ENCODE measurements at places on chromosomes 11 and 22.
A peak's percentile ranks its signal among the peaks of the same experiment; 100 is the strongest.

GRCh38 chr11:101215069-101215468 is 85.5 kb upstream of the PGR start:
- no peak for DNase-seq

- DNase-seq, result peak; percentile 39
These were observed 18.0 kb downstream of the MAPK1 start for GRCh38 chr22:21849489-21849888.

GRCh38 chr11:108221371-108221770 is 1.1 kb downstream of the NPAT start:
- DNase-seq, result peak; percentile 53

DNA sequence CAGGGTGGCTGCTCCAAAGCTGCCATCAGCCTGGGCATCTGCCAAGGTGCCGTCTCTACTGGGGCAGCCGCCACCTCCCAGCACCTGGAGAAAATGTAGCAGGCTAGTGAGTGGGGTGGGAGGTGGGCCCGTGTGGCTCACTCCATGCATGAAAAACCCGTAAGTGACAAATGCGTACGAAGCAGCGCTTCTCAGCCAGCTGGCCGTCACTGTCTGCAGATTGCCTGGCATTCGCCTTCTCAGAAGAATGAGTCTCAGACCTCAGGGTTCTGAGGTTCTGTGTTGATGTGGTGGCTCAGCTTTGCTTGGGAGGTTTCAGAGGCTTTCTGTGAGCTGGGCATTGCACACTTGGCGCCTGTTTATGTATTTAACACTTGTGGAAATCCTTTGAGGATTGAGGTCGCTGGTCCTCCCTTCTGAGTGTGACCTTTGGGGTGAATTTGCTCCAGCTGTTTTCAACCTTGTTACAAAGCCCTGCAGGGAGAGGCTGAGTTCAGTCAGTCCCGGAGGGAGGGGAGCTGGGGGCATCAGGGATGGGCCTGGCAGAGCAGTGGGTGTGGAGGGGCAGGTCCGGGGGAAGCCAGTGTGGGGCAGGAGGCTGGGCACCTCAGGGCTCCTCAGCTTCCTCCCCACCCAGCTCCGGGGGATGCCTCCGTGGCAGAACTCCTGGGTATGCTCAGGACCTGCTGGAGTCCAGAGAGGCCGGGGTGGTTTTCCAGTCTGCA is 977.0 kb downstream of the TBC1D22A start:
- DNase-seq, result no peak

DNA sequence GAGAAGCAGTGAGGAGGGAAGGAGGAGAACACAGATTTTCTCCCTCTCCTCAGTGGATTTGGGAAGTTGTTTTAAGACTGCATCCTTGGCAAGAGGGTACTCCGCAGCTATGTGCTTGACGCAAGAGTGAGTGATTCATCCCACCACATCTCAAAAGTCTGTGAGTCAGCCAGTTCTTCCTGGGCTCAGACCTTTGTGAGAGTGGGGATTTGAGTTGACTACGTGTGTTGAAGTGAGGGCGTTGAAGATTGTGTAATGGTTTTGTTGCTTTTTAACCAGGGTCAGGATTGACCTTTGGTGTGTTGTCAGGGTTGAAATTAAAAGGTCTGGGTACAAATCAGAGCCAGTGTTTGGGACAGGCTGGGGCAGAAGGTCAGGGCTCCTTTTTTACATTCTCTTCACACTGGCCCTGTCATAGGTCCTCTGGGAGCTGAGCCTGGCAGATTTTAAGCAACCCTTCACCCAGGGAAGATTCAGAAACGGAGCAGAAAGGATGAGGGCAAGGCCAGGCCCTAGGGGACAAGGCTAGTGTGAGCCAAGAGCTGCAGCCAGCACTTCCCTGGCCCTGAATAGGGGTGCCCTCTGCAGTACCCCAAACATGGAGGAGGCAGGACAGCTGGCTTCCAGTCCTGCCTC is 4.2 kb upstream of the C11orf86 start:
- DNase-seq, result peak; percentile 100

DNA sequence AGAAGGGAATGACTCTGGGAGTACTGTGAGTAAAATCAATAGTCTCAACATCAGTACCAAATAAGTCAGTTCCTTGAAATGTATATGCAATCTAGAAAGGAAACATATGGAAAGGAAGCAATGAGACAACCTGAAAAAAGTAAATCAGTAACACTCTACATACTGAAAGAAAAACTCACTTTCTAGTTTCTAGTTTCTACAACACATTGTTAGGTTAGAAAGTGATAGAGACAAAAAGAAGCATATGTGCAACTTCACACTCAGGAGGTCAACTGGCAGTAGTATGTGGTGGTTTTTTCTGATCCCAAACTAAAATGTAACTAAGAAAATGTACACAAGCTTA is 156.5 kb upstream of the SOX6 start:
- DNase-seq, result no peak

DNA sequence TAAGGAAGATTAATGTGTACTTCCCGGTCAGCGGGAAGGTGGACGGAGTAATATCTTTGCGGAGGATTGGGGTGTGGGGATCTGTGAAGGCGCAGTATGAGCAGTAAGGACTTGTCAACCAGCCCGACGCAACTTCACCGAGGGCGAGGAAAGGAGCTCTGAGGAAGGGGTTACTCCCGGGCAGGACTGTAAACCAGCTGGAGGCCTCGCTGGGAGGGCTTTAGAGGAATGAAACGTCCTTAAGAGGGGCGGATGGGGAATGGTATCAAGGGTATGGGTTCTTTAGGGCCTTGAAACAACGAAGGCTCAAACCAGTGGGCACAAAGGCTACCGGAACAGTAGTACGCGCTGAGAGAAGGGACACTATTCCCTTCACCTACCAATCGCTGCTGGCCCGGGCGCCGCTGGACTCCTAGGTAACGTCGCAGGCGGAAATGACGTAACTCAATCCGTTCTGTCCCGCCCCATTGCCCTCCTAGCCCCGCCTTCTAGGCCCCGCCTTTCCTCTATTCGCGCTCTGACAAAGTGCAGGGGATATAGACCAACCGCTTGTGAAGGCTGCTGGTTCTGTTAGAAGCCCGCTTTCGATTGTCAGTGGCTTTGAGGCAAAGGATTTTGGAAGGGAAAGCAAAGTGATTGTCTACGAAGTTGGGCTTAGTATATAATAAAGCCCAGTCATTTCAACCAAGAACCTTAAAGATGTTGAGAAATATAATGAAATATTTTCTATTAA is at the start of gene C11orf65:
Gene C11orf65 (minus strand): TSS at position 439 of the 733 bp plus-strand sequence. CDS start 5,970 bp downstream, outside the sequence.
- DNase-seq, result peak; percentile 97

- DNase-seq, result no peak
These were observed 127.5 kb upstream of the ANO1 start for GRCh38 chr11:69950621-69951020.

DNA sequence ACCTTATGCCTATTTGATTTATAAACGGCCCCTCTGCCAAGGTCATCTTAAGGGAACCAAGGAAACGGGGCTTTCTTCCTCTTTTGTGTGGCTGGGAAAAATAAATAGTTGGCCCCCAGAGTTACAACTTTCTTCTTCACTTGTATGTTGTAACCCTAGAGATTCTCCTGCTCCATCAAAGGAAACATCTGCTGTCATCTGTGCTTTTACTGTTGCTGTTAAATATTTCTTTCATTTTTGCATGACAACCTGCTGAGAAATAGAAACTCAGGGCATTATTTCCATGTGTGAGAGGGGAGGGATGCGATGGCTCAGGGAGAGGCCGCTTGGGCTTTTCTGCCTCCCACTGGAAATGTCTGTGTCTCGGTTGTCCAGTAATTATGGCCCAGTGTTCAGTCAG is 21.8 kb upstream of the CDC42EP2 start:
- DNase-seq, result no peak

DNA sequence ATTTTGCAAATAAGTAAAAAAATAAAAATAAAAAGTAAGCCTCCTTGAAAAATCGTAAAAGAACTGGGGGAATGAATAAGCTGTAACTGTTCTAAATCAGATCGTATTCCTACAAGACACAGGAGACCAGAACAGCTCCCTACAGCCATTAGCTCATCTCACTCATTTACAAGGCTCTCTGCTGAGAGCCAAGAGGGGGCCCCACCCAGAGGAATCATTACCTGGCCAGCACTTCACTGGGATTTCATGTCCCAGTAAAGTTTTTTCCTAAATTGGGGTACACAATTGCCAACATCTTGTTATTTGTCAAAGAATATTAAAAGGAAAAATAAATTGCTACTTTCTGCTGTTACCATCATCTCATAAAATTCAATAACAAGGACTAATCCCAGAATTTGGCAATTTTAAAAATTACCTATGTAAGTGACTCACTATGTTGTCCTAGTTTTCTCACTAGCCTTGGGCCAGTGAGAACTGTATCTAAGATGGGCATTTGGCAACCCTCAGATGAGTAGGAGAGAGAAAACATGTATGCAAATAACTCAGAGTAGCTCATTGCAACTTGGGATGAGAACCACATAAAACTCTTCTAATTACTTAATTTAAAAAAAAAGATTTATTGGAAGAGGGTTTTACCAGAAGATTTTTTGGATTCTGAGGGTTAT is 18.4 kb upstream of the SMTN start:
- DNase-seq, result no peak

GRCh38 chr11:57601297-57601696 is 3.8 kb downstream of the SERPING1 start:
- no peak for DNase-seq

- DNase-seq, result no peak
These were observed 1.5 kb downstream of the LARGE1 start for GRCh38 chr22:33918676-33919365.

DNA sequence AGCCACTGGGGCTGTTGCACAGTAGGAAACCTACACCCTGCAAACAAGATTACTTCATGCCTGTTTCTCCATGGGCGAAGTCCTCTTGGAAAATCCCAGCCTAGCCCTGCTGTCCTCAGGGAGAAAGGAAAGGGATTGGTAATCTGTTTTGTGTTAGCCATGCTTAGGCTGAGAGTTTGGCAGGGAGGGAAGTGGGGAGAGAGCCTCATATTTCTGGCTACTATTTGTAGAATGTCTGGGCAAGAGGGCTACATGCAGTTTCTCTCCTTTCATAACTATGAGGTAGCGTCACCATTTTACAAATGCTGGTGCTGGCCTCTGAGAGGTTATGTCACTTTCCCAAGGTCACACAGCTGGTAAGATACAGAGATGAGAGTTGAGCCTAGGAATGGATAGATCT is 737 bp upstream of the MFRP start:
- DNase-seq, result no peak

- no peak for DNase-seq
These were observed 81.5 kb upstream of the LMO1 start for GRCh38 chr11:8345179-8345578.

DNA sequence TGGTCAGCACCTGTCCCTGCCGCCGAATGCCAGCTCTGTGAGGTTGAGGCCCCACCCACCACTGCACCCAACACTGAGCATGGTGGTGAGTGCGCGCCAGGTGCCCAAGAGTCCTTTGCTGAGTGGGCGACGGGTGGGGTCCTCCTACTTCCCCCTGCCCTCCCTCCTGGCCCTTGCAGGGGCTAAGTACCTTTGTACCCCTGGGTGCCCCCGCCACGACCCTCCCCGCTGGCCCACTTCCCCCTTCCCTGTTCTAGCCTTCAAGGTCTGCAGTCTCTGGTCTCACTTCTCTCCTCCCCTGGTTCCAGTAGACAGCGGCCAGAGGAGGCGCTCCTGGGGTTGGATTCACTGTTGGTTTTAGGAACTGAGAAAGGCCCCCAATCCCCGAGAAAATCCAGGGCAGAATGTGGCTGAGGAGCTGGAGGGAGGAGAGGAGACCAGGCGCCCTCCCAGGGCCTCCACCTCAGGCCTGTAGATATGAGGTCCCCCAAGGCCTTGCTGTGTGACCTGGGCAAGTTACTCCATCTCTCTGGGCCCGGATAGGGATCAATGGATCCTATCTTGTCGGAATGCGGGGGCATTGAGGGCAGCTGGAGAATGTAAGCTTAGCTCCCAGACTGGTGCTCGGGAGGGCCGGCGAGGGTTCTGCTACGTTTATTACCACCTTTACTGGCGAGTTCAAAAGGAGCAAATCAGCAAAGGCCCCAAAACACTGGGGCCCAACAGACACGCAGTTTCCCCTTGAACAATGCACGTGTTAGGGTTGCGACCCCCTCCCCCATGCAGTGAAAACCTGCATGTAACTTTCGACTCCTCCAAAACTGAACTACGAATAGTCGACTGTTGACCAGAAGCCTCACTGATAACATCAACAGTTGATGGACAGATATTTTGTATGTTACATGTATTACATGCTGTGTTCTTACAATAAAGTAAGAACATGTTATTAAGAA is 31.9 kb upstream of the SMIM38 start:
- DNase-seq, result no peak

- DNase-seq, result no peak
These were observed 90.6 kb downstream of the PACS1 start for GRCh38 chr11:66160709-66161108.

- DNase-seq, result peak; percentile 81
These were observed 26.1 kb downstream of the CSTF3 start for GRCh38 chr11:33135216-33135615.

DNA sequence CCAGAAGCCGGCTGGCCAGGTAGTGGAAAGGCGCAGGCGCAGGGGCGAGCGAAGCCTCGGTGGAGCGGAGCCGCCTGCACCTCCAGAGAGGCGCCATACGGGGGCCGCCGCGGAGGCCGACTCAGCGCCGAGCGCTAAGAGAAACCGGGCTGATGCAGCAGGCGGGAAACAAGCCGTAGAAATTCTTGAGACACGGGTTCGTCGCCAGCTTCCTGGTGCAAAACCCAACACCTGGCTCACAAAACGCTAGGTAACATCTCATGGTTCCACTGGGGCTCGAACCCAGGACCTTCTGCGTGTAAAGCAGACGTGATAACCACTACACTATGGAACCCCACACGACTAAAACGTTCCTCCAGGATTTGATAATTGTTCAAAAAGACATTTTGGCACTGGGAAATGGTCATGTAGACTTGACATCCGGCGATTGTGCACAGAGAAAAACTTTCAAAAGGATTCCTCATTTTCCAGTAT is 39.1 kb downstream of the OR4D9 start:
- peak; percentile 96 for DNase-seq

DNA sequence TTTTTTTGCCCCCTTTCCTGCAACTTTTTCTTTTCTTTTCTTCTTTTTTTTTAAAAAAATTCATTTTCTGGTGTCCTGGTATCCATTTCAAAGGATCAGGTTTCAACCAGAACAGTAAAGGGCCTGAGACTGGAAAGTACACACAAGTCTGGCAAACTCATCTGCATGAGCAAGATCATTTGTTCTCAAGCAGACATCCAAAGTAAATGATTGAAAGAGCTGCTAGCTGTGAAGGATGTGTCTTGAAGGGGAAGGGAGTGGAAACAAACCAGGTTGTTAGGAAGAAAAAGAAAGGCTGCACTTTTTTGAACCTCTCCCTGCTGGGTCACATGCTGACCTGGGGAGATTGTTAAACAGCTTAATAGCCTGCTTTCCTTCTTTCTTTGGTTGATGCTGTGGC is 5.3 kb downstream of the YAP1 start:
- peak; percentile 76 for DNase-seq

DNA sequence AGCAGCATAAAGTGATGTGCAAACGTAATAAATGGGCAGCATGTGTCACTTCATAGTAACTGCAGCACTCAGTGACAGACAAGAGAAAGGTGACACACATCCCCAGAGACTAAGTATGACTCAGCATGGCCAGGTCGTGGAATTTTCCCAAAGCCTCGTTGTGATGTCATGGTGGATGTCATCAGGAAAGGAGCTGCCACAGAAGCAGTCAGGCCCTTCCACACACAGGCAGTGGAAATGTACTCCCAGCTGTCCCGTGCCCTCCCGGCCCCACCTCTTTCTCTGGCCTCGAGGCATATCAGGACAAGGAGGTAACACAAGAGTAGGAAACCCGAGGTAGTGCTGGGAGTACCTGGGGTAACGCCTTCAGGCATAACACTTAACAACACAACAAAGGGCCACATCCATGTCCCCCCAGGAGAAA is 8.1 kb downstream of the PC start:
- peak; percentile 79 for DNase-seq

All from fibroblast of lung (primary cell).